Omental fat pad (tissue), 4 donors: ENCODE measurements at places on chromosomes 1 and 21. TPM values are rescaled to one million over a fixed set of nuclear protein-coding genes. Genes with fewer than 3 reads are reported as not detected.

The NECTIN4 gene
- total RNA-seq: not detected

- no peak for DNase-seq
Measured at GRCh38 chr1:158286941-158287346, 2.8 kb upstream of the CD1C start.

The EVA1B gene
- 63.3 TPM for total RNA-seq

The KLHDC9 gene
- total RNA-seq: 0.60 TPM

DNA sequence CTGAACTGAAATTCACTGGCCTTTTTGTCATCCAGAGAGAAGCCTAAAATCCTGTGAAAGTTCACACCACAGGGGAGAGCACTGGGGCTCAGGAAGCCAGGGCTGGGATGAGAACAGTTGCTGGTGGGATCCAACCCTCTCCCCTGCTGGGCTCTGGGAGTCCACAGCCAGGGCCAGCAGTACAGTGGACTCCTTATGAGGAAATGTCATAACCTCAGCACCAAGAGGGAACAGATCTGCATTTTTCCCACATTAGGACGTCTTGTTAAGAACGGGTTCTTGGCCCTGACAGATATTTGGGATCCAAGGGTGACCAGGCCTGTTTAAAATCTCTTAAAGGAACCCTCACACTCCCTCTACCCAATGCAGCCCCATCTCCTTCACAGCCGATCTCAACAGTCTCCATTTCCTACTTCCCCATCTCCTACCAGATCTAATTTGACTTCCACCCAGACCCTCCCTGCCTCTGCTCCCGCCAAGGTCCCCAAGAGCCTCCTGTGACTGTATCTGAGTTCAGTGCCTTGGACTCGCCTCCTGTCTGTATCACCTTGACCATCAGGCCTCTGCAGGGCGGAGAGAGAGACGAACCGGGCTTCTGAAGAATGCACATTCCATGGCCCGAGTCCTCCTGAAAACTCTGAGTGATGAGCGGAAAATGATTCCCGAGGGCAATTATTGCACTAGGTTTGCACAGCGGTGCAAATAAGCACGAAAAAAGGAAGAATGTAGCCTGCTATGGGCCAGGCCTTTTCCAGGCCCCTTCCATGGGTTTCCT lies 159.9 kb downstream of the TRABD2B start:
- DNase-seq: no peak

GRCh38 chr1:232925421-232926220 lies 24.8 kb upstream of the NTPCR start:
- DNase-seq: no peak

GRCh38 chr1:241611063-241611462 lies 29.1 kb downstream of the CHML start:
- no peak for DNase-seq

DNA sequence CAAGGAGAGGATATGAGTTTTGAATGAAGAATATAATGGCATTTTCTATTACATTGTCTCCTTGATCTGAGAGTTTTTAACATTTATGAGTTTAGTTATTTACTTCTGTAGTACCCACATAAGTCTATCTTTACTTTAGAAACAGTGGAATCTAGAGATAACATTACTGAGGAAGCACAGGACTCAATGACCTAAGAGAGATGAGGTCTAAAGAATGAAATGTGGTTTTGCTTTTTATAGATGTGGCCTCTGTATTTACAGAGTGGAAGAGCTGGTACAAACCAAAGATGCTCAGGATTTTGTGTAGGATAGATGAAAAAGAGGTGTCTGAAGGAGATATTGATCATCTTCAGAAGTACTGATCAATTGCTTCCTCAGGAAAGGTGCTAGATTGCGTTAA lies 177.3 kb downstream of the KCTD3 start:
- no peak for DNase-seq

- DNase-seq: no peak
Measured at GRCh38 chr1:44249543-44249942, 36.3 kb downstream of the DMAP1 start.

- DNase-seq: no peak
Measured at GRCh38 chr1:30513396-30514136, 209.8 kb downstream of the MATN1 start.
